ENCODE measurements at places on chromosomes 5 and 9.

GRCh38 chr9:82489201-82489821, 500.7 kb downstream of the SPATA31D1 start:
- DNase-seq = no peak

DNA sequence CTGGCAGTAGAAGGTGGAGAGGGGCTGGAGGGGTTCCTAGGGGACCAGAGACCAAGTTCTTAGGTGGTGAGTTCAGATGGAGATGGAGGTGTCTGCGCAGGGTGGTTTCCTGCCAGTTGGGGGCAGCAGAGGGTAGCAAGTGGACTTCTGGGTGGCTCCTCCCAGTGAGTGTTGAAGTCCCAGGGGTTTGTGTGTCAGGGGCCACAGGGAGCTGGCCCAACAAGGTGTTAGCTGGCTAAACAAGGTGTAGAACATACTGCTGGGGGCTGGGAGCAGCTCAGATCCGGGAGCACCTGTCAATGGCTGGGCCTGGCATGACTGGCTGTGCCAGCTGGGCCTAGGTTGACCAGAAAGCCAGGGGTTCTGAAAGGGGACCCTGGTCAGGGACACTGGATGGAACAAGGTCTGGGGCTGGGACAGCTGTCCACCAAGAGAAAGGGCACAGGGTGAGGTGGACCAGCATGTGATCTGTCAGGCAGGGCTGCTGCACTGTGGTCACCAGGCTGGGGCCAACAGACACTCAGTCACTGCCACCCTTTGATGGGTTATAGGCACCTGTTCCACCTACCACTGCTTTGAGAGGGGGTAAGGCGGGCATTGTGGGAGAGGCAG, 35.6 kb downstream of the DAB2IP start:
- DNase-seq = peak; percentile 52

DNA sequence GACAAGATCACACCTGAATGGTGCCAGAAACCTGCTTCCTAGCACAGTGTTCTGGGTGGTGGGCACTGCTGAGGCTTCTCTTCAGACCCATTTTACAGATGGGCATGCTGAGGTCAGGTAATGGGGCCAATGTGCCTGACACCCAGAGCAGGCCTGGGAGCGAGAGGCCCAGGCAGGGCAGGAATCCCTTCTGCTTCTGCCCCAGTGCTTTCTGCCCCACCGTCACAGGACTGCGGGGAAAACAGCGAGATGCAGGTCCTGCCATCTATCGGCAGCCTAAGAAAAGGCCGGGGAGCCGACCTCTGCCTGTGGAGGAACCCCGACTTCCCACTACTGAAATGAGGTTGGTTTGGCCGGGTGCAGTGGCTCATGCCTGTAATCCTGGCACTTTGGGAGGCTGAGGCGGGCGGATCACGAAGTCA, 22.8 kb upstream of the RNU6ATAC start:
- no peak for DNase-seq

DNA sequence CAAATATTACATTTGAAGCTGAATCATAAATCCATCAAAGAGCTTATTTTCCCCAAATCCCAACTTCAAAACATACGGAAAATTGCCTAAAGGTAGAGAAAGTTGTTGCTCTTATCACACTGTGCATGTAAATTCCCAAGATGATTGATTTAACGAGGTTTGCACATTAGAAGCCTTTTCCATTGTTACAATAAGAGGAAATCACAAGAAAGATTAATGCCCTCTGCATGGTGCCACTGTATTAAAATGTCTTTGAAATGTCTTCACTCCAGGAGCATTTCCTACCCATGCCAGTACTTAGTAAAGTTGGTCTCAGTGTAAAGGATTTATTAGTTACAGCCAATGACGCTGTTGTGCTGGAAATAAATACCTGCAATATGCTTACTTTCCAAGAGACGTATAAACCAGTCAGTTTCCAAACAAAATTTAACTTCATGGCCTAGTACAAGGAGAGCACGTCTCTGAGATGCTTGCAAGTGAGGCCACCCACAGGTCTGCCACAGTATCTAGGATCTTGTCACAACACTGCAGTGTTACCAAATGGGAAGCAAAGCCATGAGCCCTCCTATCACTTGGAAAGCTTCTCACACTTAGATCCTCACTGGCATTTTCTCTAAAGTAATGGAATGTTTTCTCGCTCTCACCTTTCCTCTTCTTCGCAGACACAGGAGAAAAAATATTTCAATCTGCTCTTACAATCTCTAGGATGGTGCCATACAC, 112.4 kb downstream of the CETN3 start:
- DNase-seq = no peak

DNA sequence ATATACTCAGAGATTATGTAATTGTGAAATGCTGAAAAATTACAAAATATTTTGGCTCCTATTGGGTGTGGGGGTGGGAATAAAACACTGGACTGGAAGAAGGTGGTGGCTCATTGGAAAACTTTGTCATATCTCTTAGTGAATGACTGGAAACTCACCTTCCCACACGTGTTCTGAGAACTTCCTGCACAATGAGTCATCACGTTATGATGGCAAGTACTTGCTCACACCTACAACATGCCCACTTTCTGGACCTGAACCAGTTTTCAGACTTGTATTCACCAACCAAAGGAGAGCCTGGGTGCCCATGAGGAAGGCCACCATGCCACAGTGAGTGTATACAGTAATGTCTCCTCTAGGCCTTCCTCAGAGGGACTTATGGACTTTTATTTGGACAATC, 294.8 kb downstream of the ASTN2 start:
- DNase-seq = no peak

- no peak for DNase-seq
Observed at GRCh38 chr9:126957687-126958053, 43.1 kb downstream of the RALGPS1 start.

- no peak for DNase-seq
Observed at GRCh38 chr5:141306630-141307029, 2.8 kb upstream of the SLC25A2 start.

DNA sequence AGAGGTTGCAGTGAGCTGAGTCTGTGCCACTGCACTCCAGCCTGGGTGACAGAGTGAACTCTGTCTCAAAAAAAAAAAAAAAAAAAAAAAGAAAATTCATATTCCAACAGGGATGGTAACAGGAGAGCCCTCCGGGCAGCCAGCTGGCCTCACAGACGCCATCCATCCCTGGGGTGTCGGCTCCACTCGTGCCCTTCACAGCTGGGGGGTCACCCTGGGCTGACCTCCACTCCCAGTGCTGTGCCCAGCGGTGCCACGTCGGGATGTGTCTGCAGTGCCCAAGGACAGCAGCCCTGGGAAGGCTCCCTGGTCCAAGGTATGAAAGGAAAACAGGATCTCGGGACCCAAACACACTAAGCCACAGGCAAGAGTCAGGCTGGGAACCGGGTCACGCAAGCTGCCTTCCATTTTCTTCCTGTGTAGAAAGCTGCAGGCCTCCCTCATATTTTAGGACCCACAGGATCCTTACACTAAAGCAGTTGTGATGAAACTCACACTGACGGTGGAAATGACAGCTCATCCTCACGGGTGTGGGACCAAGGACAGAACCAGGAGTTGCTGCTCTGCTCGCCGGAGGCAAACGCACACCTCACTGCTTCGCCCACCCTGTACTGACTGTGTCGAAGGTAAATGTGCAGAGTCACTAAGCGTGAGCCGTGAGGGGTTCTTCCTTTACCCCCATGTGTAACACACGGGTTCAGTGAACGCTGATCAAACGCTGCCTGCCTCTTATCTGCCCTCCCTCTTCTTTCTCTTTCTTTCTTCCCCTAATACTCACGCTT, 5.3 kb downstream of the SLC12A7 start:
- no peak for DNase-seq

GRCh38 chr5:1279443-1280151, 15.3 kb downstream of the TERT start:
- DNase-seq = no peak

DNA sequence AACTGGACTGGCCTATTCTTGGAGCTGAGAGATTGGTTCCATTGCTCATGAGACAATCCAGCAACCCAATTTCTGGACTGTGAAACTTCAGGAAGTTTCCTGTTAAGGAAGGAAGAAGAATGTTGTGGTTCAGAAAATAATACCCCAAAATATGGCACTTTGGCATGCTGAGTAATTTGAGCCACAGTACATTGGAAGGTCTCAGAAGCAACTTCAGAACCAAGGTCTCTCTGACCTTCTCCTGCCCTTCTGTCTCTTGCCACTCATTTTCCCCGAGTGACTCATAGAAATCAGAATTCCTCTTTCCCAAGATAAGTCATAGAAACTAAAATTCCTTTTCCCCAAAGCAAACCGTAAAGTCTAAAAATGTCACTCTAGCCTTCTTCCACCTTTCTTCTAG, 1366.1 kb downstream of the PTPRD start:
- DNase-seq = no peak

DNA sequence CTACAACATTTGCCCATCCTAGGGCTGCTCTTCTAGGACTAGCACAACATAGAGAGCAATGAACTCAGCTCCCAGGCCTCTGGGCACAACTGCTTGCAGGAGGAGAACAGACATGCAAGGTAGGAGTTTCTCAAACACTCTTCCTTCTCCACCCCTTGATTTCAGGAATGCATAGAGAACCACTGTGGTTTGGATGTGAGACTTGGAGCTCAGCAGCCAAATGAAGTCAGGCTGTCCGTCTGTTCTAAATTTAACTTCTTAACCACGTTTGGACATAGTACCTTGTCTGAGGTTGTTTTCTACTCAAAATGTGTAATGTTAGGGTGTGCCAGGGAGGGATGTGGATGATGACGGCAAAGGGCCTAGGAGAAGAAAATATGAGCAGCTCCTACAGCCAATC, 515.1 kb upstream of the TNC start:
- no peak for DNase-seq

DNA sequence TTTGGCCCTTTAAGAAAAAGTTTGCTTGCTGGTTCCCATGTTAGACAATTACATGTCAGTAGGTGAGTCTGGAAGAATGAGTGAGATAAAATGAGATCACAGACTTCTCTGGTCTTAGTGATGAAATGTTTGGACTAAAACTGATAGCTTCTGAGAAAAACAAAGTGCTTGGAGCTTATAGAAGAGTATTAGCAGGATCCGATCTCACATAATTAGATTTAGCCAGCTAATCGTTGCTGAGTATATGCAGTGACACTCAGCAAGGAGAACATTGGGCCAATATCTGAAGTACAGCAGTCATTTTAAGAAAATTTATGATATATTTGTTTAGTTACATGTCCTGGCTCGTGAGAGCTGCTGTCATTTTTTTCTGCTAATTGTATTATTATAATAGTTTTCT, 135.8 kb downstream of the SNCAIP start:
- DNase-seq = no peak

Data from renal pelvis (tissue), 12 donors.